Activated CD8-positive, alpha-beta T cell treated with anti-CD3 and anti-CD28 coated beads for 36 hours (primary cell): ENCODE measurements at places on chromosomes 1 and 21. TPM values are rescaled to one million over a fixed set of nuclear protein-coding genes. Genes with fewer than 3 reads are reported as not detected.

Gene CFAP45
- total RNA-seq, result 1.3 TPM

Gene ENAH
- total RNA-seq, result 0.51 TPM

Gene LHX8
- not detected for total RNA-seq

Gene C21orf58
- 25.2 TPM for total RNA-seq

Gene DNALI1
- total RNA-seq, result not detected

Gene HES2
- 0.29 TPM for total RNA-seq

Gene EXO1
- total RNA-seq, result 65.3 TPM

Gene DMRTA2
- total RNA-seq, result not detected

Gene DYNLT5
- total RNA-seq, result not detected

Gene RHD
- not detected for total RNA-seq

Gene PADI2
- not detected for total RNA-seq

Gene WNT4
- total RNA-seq, result not detected

Gene SYCP1
- total RNA-seq, result not detected

Gene S100A3
- total RNA-seq, result not detected

Gene SLC9C2
- total RNA-seq, result not detected

Gene HAO2
- not detected for total RNA-seq

Gene KLF17
- total RNA-seq, result not detected

Gene RIPK4
- total RNA-seq, result 0.76 TPM

Gene BCL2L15
- 0.40 TPM for total RNA-seq

Gene SVBP
- total RNA-seq, result 12.2 TPM

Gene CD48
- total RNA-seq, result 379 TPM

Gene DIRAS3
- total RNA-seq, result 0.18 TPM

Gene YTHDF2
- total RNA-seq, result 82.1 TPM

Gene FYB2
- total RNA-seq, result not detected

Gene FAM78B
- not detected for total RNA-seq

Gene HES3
- total RNA-seq, result not detected

Gene LAD1
- not detected for total RNA-seq

Gene RABGAP1L
- total RNA-seq, result 26.9 TPM

Gene YBEY
- 16.2 TPM for total RNA-seq

Gene FOXO6
- total RNA-seq, result 0.68 TPM

Gene OR2G6
- not detected for total RNA-seq

Gene HMCN1
- total RNA-seq, result not detected

Gene EIF4G3
- 48.2 TPM for total RNA-seq

Gene C1orf226
- 0.20 TPM for total RNA-seq

Gene CD1E
- total RNA-seq, result not detected

Gene LEPR
- 3.0 TPM for total RNA-seq

Gene GON4L
- 43.4 TPM for total RNA-seq

Gene CD1D
- not detected for total RNA-seq

Gene LRRC38
- total RNA-seq, result not detected

Gene OXCT2
- 2.7 TPM for total RNA-seq

Gene CIART
- total RNA-seq, result 5.1 TPM

Gene SGIP1
- not detected for total RNA-seq

Gene SPATA1
- total RNA-seq, result 2.5 TPM

Gene CD101
- 3.2 TPM for total RNA-seq

Gene CHI3L2
- total RNA-seq, result 9.2 TPM

Gene ORC1
- 51.0 TPM for total RNA-seq

Gene WNT3A
- total RNA-seq, result not detected

Gene C1orf87
- total RNA-seq, result not detected

Gene WNT9A
- total RNA-seq, result not detected

Gene GNAT2
- 0.81 TPM for total RNA-seq

Gene LCE1C
- not detected for total RNA-seq

Gene TPTE
- not detected for total RNA-seq

Gene GJB3
- total RNA-seq, result not detected

Gene MYBPH
- total RNA-seq, result not detected

Gene ABCA4
- total RNA-seq, result not detected

Gene CFAP57
- 0.18 TPM for total RNA-seq
